Kidney tubule cell (primary cell): ENCODE measurements at places on chromosomes 2 and 18.

DNA sequence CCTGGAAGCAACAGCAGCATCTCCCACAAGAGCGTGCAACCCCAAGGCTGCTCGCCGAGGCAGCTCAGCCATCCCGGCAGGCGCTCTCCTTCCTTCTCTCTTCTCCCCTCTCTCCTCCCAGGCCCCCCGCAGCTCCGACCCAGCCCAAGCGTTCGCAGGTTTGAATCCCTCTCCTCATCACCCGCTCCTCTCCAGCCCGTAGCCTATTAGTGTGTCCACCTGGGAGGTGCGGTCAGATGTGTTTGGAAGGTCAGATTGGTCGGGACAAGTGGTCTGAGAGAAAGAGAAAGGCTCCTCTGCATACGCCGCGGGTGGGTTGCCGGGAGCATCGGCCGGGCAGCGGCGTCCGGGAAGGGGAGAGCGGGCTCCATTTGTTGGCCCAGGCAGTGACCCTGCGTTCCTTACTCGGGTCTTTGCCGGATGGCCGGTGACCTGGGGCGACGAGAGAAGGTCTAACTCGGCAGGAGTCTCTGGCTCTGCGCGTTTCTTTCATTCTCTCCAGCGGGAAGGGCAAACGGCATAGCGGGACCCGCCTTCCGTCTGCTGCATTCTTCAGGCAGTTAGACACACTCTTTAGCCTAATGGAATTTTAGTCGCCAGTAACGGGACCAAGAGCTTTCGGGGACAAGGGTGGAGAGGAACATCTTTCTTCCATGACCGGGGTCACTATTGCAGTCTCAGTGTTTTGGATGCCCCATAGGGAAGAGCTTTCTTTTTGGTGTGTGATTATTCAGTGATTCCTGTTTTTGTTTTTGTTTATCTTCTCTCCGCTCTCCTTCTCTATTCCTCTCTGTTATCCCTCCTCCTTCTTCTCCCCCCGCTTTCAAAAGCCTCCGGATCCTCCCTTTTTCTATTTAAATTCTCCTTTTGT is 1.1 kb upstream of the TMEFF2 start:
- DNase-seq, result peak; percentile 26

DNA sequence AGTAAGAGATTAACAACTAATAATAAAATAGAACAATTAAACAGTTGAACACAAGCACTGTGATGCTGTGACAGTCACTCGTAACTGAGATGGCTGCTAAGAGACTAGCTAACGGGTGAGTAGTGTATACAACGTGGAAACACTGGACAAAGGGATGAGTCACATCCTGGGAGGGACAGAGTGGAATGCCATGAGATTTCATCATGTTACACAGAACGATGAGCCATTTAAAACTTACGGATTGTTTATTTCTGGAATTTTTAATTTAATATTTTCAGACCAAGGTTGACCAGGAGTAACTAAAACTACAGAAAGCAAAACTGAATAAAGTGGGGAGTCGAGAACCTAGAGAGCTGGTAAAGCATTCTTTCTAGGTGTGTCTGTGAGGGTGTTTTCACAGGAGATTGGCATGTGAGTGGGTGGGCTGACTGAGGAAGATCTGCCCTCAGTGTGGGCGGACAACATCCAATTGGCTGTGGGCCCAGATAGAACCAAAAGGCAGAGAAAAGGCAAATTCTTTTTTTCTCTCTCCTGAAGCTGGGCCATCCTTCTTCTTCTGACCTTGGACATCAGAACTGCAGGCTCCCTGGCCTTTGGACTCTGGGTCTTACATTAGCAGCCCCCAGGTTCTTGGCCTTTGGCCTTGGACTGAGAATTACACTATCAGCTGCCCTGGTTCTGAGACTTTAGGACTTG is 14.6 kb downstream of the TMSB10 start:
- peak; percentile 97 for DNase-seq

GRCh38 chr2:186274936-186275575 is 211.0 kb upstream of the ZC3H15 start:
- DNase-seq, result peak; percentile 53

GRCh38 chr2:121530212-121530705 is 421 bp upstream of the RNU4ATAC start:
- peak; percentile 84 for DNase-seq

- no peak for DNase-seq
Measured at GRCh38 chr2:238032755-238033337, 28.0 kb upstream of the SCLY start.

- DNase-seq, result peak; percentile 87
Measured at GRCh38 chr2:44479127-44479887, 117.6 kb downstream of the CAMKMT start.

DNA sequence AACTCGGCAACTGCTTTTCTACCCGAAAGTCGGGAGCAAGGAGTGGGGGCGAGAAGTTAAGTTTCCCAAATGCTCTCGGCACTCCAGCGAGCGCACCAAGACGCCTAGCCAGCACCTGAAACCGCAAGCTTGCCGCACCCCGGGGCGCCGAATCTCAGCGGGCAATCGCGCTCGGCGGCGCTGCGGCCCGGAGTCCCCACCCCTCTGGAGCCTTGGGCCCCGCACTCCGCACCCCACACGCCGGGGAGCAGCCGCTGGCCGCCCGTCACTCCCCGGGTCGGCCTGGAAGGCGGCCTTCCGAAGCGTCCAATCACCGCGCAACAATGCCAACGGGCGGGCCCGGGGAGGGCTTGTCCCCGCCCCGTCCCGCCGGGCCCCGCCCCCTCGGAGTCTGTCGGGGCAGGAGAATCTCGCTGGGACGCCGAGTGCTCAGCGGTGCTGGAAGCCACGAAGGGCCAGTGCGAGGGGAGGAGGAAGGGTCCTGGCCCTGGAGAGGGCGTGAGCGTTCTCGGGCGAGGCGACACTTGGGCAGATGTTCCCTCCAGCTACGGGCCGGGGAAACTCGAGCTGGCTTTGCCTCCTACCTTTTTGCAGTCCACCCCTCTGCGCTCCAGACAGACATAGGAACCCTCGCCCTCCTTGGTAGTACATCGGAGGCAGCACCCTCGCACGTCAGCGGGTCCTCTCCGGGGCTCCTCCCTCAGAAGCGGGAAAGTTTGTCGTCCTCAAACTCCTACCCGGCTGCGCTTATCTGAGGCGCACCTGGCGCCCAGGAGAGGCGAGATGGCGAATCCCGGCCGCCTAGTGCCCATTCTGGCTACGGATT is 1.1 kb upstream of the ZBTB7C start:
- peak; percentile 83 for DNase-seq

DNA sequence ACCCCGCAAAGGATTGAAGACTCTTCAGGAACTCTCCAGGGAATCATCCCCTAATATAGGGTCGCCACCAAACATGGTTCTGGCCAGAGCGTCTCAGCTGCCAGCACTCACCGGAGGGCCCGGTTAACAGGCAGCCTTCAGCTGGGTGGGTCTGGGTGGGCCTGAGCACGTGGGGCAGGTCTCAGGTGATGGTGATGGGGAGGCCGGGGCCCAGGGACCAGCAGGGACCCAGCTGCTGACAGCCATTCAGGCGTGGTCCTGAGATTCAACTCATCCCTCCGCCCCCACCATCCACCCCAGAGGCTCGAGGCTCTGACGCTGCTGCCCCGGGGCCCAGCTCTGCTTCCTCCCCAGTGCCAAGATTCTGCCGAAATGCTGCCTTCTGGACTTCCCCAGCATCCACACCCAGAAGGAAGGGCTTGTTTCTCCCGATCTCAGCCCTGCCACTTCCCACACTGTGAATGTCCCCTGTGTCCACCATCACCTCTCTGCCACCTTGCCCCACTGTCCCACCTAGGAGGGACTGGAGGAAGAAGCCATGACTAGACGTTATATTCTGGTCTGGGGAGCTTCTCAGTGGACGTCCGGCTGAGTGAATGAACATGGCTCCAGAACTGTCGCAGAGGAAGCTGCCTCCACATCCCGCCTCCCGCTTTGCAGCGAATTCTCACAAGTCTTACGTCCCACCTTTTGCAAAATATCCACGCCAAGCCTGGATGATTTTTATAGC is 294.2 kb upstream of the SALL3 start:
- no peak for DNase-seq

DNA sequence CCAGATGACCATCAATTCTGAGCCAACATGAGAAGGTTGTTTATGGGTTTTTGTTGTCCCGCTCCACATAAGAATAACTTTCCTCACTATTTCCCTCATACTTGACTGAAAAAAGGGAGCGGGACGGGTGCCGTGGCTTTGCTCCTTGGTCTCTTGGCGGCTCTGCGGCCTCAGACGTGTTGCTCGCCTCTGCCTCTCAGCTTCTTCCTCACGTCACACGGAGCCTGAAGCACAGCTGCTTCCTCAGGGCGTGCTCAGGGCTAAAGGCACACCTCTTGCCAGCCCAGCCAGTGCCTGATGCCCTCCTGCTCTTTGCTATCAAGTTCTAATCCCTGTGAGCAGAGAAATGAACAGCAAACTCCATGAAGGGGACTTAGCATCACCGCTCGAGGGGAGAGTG is 17.9 kb upstream of the ID2 start:
- no peak for DNase-seq
